ENCODE measurements at places on chromosomes 16 and 17.

DNA sequence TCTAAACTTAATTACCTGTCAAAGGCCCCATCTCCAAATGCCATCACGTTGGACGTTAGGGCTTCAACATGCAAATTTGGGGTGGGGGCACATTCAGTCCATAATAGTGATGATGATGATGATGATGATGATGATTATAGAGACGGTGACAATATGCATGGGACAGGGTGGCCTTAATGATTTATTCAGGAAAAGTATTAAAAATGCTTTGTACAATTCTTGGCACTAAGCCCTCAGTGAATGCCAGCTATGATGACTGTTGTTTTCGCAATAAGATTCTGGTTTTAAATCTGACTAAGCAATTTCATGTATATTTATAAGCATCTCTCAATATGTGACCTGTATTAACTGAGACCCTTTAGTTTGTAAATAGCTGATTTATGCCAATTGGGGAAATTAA is 106.3 kb downstream of the C16orf95 start:
- DNase-seq = no peak

- no peak for DNase-seq
Measured at GRCh38 chr16:15459791-15460190, 25.4 kb downstream of the BMERB1 start.

- DNase-seq = no peak
Measured at GRCh38 chr16:60553090-60553757, 1483.0 kb downstream of the CDH8 start.

DNA sequence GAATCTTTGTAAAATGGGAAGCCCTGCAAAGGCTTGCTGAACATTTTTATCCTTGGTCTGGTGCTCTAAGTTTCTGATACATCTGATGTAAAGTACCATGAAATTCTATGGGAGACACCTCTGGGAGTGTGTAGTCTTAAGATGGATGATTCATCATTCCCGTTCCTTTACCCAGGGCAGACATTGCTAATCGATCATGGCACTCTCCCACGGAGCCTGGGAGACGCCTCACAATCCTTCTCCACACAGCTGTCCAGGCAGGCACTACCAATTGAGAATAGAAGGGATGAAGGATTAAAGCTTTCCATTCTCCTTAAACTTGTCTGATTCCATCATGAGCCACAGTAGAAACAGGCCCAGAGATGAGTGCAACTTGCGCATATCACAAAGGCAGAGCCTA is 144.8 kb downstream of the GSG1L start:
- no peak for DNase-seq

DNA sequence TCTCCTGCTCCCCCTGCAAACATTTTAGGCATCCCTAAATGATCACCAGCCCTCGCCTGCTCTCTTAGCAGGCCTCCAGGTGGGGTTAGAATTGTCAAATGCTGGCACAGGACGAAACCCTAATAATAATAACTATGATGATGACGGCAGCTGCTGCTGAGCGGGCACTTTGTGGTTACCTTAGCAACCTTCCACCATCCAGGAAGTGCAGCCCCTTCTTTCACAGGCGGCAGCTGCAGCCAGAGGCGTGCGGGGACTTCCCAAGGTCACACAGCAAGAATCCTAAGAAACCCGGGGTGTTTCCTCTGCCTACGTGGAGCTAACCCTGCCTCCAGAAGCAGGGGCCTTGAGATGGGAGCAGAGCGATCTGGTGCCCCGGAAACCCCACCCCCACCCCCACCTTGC is 22.4 kb upstream of the EIF1 start:
- no peak for DNase-seq

DNA sequence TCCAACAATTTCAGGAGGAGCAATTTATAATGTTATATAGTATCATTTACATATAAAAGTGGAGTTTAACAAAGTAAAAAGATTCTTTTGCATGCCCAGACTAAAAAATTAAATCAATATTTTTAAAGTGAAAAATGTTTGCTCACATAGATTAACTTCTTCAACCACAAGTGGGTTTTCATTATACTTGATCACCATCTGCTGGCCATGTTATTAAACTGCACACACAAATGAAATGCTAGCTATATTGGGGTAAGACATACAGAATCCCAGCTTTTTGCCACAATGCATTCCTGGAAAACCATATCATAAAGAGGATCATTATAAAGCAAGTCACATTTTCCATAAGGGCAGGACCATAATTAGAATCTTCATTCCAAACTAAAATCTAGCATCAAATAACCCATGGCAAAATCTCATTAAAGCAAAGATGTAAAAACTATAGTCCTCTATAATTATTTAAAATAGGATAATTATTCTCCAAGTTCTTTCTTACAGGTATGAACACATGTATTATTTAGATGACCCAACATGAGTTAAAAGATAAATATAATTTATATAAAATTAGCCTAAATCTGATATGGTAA is 26.3 kb downstream of the CEP112 start:
- peak; percentile 12 for DNase-seq

DNA sequence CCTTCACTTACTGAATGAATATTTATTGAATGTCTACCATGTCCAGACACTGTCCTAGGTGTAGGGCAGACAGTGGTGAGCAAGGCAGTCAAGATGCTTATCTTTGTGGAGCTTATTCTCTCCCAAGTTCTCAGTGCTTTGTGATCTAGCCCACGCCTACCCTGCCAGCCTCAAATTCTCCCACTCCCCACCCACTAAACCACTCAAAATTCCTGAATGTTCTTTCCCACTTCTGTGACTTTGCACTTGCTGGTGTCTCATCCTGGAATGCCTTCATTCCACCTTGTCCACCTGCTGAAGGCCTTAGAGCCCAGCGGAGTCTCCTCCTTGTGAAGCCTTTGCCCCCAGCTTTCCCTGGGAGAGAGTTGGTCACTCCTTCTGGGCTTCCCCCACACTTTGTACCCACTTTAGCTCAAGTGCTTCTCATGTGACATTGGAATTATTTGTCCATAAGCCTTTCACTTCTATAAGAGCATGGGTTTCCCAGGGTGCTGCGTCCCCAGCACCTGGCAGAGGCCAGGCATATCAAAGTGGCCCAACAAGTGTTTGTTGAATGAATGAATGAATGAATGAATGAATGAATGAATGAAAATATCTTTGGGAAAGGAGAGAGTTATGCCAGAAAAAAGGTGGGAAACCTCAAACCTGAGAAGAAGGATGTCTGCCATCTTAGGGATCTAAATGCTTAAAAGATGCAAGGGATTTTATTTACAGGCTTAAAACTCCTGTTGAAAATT is 23.0 kb downstream of the CCDC182 start:
- no peak for DNase-seq

DNA sequence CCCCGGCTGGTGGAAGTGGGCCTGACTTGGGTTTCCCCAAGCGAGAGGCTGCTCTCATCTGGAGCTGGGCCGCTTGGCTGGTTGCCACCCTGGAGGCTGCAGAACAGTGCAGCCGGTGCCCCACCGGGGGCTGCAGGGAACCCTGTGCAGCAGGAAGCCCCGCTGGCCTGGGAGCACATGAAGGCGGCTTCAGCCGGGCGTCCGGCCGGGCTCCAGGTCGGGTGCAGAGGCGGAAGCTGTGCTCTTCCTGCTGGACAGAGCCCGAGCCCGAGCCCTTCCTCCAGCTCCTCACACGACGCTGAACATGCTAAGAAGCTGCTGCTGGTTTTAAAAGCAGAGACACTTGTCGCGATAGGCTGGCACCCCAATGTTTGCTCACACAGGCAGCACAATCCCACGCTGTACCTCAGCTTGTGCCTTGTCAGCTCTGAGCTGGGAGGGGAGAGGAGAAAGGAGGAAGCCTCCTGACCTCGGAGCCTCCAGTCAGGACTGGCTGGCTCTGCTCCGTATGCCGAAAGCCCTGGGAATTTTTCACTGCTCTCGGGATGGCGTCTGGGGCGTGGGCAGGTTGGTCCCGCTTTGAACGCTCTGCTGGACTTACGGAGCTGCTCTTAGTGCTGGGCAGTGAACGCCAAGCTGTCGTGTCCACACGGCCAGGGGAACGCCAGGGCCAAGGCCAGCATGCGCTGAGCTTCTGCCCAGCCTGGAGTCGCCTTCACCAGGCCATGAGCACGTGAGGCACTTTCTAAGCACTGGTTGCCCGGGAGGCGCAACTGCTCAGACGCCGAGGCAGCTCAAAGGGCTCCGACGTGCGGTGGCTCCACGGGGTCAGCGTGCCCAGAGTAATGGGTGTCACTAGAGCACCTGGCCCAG is 8.8 kb downstream of the CDK5R1 start:
- no peak for DNase-seq

DNA sequence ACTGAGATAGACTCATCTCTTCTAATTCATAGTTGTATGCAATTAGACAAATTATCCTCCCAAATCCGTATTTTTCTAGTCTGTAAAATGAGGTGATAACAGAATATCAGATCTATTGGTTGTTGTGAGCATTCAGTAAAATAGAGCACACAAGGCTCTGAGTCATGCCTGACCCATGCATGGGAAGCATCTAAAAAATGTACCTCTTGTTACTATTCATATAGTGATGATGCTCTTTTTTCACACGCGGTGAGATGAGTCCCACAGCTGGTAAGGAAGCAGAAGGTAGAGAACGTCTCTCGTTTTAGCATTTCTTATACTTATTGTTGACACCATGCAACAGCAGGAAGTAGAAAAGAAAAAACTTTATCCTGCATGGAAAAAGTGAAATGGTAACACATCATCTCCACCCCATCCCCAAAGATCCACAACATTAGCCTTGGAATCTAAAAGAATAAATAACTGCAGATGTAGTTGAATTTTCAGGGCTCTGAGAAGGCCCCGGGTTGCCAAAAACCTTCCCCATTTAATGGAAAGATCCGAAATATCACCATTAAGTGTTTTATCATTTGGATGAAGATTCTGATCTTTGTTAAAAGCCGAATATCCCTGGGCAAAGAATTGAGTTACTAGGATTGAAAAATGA is 215.6 kb downstream of the TMEM114 start:
- DNase-seq = no peak

DNA sequence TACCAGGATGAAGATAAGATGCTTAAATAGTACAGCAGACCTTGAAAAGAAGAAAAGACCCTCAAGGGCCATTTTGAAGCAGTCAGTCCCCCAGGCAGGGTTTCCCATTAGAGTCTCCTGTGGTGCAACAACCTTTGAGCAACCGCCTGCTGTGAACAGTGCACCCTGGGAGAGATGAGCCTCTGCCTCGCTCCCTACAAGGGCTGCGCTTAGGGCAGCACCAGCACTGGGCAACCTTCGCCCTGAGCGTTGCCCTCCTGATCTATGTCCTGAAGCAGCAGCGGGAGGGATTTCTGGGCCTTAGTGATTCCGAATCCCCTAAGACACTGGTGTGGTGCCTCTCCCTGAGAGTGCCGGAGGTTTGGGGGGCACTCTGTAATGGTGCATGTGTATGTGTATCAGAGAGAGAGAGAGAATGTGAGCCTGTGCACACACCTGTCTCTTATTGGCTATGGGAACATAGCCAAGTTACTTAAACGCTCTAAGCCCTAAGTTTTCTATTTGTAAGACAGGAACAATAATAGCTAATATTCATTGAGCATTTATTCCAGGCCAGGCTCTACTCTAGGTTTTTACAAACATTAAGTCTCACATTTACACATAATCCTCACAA is 25.2 kb upstream of the ABCC12 start:
- DNase-seq = no peak

DNA sequence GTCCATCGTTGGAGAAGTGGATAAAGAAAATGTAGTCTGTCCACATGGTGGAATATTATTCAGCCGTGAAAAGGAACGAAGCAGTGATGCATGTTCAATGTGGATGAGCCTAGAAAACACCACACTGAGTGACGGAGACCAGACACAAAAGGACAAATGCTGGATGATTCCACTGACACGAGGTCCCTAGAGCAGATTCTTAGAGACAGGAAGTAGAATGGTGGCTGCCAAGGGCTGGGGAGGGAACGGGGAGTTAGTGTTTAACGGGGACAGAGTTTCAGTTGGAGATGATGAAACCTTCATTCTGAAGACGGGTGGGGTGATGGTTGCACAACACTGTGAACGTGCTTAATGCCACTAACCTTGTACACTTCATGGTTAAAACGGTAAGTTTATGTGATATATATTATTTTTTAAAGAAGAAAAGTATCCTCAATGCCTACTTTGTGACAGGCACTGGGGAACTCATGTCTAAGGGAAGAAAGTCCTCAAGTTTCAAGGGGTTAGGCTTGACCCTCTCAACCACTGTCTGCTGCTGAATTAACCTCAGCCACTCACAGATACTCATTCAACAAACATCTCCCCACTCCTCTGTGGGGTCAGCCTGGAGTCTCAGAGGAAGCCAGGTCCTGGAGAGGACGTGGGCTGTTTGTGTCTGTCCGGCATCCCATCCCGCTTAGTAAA is 17.6 kb downstream of the C16orf74 start:
- DNase-seq = no peak

- DNase-seq = no peak
Measured at GRCh38 chr16:10107081-10107480, 75.1 kb downstream of the GRIN2A start.

GRCh38 chr16:57166951-57167350 is 18.9 kb downstream of the PSME3IP1 start:
- no peak for DNase-seq

GRCh38 chr17:57832314-57833178 is 17.3 kb downstream of the MRPS23 start:
- DNase-seq = no peak

- no peak for DNase-seq
Measured at GRCh38 chr17:82021107-82021899, 1.4 kb downstream of the CENPX start.

- no peak for DNase-seq
Measured at GRCh38 chr16:70754371-70754770, 46.6 kb downstream of the VAC14 start.

DNA sequence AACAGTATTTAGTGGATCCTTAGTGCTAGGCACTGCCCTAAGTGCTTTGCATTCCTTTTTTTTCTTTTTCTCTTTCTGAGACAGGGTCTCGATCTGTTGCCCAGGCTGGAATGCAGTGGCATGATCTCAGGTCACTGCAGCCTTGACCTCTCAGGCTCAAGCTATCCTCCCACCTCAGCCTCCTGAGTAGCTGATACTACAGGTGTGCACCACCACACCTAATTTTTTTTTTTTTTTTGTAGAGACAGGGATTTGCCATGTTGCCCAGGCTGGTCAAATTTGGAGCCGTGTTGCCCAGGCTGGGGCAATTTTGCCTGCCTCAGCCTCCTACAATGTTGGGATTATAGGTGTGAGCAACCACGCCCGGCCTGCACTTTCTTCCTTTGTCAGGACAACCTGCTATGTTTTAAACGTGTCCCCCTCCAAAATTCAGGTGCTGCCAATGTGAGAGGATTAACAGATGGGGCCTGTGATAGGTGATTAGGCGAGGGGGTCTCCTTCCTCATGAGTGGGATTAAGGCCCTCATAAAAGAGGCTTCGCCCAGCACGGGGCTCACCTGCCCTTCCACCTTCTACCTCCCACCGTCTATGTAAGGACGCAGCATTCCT is 5.4 kb downstream of the NQO1 start:
- no peak for DNase-seq

DNA sequence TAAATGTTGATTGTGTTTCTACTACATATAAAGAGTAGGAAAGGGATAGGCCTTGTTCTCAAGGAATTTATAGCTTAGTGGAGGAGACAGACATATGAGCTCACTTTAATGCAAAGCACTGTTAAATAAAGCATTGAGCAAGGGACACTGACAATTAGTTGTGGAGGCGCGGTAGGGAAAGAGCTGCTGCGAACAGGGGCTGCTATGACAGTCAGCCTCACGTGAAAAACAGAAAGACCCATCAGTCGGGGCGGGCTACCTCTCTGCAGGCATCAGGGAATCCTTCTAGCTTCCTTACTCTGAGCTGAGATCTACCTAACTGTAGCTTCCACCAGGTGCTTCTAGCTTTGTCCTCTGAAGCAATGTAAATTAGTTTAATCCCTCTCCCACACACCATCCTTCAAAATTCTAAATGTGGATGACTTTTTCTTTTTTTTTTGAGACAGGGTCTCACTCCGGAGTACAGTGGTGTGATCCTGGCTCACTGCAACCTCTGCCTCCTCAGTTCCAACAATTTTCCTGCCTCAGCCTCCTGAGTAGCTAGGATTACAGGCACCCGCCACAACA is 129.9 kb upstream of the ZFHX3 start:
- no peak for DNase-seq
